GF-D8 (cell line): ENCODE measurements at places on chromosomes 1 and 21.

DNA sequence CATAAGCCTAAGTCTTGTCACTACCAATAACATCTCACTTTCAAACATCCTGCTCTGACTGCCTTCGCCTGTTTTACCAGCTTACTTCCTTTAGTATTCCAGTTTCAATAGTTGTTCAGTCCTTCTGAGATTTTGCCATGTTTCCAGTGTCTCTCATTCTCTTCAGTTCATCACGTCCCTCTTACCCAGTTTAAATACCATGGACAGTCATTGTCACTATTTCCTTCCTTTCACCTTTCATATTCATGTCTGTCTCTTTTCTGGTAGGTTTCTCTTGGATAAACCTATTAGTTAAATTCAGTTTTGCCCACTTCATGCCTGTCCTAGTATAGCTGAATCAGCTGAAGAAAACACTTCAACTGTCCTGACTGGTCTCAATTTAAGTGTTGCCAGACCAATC is 5.9 kb downstream of the ATF6 start:
- no peak for DNase-seq

DNA sequence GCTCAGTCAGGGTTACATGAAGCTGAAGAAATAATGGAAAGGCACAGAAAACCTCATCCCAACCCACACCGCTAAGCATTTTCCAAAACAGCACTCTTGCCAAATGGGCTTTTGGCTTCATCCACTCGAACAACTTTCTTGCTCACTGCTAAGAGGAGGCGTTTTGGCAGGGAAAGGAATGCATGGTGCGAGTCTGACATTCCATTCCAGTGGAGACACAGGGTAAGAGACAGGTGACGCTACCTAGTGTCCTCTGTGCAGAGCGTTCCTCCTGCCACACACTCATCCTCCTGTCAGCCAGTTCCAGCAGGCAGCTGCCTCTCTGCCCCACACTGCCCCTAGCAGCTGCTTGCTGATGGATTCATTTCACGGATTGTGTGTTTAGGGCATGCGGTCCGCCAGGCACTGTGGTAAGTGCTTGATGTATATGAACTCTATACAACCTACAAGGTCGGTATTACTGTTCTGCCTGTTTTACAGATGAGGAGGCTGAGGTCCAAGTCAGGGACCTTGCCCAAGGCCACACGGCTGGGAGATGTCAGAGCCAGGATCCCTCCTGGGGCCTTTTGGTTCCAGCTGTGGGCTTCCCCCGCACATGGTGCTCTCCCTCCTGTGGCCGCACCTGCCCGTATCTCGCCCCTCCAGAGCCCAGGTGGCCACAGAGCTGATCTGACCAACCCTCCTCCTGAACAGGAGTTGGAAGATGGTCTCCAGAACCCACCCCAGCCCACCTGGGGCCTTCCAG is 25.7 kb upstream of the BACE2 start:
- no peak for DNase-seq

DNA sequence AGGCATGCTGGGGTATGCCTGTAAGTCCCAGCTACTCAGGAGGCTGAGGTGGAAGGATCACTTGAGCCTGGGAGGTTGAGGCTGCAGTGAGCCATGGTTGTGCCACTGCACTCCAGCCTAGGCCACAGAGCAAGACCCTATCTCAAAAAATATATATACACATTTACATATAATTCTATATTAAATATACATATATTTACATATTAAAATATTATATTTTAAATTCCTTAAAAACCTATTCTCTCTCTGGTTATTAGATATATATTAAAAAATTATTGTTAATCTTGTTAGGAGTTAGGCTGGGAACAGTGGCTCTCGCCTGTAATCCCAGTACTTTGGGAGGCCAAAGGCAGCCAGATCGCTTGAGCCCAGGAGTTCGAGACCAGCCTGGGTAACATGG is 22.7 kb downstream of the GLMN start:
- DNase-seq = no peak

DNA sequence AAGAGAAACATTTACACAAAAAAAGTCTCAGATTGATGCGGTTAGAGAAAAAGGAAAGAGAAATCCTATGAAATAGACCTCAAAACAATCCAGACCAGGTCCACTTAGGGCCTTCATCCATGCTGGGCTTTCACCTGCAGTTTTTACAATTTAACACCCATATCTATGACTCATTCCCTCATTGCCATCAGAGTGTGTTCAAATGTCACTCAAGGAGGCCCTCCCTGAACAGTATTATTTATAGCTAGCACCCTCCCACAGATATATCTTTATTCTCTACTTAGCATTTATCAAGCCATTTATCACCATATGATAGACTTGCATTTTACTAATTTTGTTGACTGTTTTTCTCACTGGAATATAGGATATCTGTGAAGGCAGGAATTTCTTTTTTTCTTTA is 824 bp upstream of the KRTAP21-3 start:
- DNase-seq = no peak

GRCh38 chr1:25130895-25131294 is 101.4 kb downstream of the SYF2 start:
- DNase-seq = no peak

DNA sequence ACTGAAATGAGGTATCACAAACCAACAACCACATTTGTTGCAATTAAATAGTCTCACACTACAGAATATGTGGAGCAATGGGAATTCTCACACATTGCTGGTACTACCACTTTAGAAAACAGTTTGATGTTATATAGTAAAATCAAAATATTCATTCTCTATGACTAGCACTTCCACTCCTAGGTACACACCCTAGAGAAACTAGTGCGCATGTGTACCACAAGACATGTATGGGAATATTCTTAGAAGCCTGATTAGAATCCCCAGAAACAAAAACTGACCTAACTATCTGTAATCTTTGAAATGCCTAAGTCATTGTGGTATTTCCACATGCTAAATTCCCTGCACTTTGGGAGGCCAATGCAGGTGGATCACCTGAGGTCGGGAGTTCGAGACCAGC is 18.1 kb upstream of the PLPPR4 start:
- no peak for DNase-seq

GRCh38 chr1:227953022-227953412 is 5.3 kb upstream of the WNT9A start:
- no peak for DNase-seq
